ENCODE measurements at places on chromosomes 3 and 15. TPM values are rescaled to one million over a fixed set of nuclear protein-coding genes. Genes with fewer than 3 reads are reported as not detected.

DNA sequence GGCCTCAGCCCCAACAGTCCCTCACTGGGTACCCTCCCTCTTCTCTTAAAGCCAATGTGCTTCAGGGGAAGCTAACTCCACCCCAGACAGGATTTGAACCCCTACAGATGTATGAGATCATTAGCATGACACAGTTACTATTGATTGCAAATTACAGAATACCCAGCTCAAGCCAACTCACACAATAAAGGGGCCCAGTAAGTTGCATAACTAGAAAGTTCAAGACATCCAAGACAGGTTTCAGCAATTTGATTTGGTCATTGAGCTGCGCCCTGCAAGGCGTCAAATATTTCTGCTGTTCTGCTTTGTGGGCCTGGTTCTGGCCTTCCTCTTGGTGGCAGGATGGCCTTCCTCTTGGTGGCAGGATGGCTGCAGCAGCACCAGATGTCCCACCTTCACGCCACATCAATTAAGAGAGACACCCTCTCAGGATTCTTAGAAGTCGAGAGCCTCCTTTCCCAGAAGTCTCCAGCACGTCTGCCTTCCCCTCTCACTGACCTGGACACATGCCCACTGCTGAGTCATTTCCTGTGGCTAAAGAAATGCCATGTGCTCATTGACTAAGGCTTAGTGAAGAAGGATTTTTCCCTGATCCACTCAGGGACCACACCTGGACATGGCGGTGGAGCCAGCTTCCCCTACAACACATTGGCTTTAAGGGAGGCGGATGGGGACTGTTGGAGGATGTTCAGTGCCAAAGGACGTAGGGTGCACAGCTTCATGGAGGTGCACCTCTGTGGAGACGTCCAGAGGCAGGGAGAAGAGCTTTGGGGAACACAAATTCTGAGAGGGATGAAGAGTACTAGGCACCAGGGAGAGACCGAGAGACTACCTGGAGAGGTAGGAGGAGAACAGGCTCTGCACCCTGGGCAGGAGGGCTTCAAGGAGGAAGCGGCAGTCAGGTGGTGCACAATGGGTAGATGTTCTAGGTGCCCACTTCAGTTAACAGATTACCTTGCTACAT lies 49.1 kb downstream of the DNASE1L3 start:
- no peak for DNase-seq

DNA sequence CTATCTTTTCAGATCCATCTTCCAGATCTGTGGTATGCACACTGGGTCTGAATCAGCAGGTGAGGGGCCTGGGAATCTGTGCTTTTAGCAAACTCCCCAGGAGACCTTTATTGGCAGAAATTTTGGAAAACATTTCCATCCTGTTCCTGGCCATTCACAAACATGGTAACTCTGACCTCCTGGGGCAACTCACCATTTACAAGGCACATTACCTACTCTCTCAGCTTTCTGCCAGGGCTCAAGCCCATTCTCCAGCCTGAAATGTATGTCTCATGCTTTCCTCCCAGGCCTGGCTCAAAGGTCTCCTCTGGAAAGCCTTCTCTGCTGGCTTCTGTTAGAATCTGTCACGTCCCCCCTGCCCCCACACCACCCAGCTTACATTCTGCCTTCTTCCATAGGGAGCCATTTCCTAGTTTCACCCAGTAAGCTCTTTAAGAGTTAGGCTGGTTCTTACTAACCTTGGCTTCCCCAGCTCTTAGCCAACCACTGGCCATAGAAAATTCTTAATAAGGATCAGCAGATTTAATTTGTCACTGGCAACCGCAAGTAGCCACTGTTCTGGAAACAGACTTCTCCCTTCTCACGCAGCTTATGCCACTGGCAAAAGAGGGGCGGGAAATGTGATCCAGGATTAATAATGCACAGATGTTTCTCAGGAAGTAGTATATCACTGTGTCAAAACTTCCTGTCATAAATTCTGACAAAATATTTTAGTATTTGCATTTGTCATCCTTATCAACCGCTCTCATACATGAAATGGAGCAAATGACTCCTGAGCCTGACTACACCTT lies 55.0 kb downstream of the RORA start:
- DNase-seq, result no peak

Gene MESP2
- total RNA-seq, result not detected

Gene ANKDD1A
- total RNA-seq, result 1.8 TPM
